ENCODE measurements at places on chromosomes 3 and 15.

GRCh38 chr15:25890529-25890928, 27.4 kb upstream of the ATP10A start:
- DNase-seq = no peak

GRCh38 chr3:13479332-13479581, 849 bp upstream of the HDAC11 start:
- DNase-seq = no peak

- DNase-seq = no peak
These were observed at the start of gene CSPG5 for GRCh38 chr3:47578691-47579632. Gene CSPG5 (minus strand): TSS chr3:47578865. CDS start chr3:47578693, 172 bp downstream.

DNA sequence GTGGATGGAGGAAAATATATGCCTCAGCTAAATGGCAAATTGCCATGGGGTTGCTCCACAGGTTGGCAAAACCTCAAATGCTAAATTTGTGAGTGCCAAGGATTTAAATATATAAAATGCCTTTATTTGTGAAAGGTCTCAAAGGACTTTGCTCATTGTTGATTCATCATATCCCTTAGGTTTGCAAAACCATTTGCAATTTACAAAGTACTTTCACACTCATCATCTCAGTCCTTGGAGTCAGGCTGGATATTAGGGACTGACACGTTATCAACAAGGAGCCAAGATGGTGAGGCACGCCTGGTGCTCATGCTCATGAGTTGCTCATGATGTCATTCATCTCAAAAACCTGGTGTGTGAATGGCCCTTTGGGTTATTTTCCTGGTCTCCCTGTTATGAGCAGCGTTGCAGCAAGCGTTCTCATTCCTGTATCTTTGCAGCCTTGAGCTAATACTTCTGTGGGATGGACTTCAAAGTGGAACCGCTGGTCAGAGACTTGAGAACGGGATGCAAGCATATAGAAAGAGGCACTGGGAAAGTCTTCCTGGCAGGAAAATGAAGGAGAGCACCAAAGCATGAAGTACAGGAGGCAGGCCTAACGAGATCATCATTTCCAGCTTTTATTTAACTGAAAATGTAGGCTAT, 66.0 kb downstream of the MYO1E start:
- DNase-seq = no peak

DNA sequence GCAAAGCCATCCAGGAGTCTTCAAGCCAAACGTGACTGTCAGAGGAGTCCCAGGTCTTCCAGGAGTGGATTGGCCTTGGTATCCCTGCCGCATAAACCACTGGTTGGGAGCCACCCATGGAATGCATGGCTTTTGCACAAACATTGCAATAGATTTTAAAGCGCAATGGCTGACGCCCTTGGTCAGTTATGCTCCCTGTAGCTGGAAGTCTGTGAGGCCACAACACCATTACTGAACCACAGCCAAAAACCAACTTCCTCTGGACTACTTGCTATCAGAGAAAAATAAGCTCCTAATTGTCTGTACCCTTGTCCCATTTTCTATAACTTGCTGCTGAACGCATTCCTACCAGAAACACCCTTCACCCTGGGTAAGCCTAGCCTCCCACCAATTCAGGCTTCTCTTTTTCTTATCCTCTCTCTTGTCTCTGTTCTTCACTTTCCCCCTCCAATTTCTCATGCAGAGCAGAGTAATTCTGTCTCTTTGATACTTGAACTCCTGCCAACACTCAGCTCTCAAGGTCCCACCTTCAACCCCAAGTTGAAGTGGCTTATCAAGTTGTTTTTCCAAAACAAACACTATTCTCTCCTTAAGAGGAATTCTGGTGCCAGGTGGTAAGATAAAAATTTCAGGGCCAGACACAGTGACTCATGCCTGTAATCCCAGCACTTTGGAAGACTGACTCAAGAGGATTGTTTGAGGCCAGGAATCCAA, 176.4 kb upstream of the UBE2E1 start:
- DNase-seq = no peak

GRCh38 chr3:48435774-48436476, 4.0 kb downstream of the CCDC51 start:
- peak; percentile 81 for DNase-seq

GRCh38 chr15:26081758-26082220, 218.7 kb upstream of the ATP10A start:
- DNase-seq = no peak

GRCh38 chr15:35186346-35186745, 101.3 kb upstream of the NANOGP8 start:
- DNase-seq = no peak

GRCh38 chr15:39232512-39232911, 348.4 kb upstream of the THBS1 start:
- DNase-seq = no peak

DNA sequence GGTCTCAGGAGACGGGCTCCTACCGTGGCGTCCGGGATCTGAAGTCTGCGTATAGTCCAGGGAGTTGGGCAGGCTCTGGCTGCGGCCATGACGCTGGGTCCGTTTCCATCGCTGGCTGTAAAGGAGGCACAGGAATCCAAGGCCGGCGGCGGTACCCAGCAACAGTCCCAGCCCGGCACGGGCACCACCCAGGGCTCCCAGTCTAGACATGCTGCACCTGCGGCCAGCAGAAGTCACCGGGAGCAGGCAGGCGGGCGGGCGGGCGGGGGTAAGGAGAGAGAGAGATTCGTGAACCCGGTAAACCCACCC, 526 bp downstream of the RMDN3 start:
- no peak for DNase-seq

DNA sequence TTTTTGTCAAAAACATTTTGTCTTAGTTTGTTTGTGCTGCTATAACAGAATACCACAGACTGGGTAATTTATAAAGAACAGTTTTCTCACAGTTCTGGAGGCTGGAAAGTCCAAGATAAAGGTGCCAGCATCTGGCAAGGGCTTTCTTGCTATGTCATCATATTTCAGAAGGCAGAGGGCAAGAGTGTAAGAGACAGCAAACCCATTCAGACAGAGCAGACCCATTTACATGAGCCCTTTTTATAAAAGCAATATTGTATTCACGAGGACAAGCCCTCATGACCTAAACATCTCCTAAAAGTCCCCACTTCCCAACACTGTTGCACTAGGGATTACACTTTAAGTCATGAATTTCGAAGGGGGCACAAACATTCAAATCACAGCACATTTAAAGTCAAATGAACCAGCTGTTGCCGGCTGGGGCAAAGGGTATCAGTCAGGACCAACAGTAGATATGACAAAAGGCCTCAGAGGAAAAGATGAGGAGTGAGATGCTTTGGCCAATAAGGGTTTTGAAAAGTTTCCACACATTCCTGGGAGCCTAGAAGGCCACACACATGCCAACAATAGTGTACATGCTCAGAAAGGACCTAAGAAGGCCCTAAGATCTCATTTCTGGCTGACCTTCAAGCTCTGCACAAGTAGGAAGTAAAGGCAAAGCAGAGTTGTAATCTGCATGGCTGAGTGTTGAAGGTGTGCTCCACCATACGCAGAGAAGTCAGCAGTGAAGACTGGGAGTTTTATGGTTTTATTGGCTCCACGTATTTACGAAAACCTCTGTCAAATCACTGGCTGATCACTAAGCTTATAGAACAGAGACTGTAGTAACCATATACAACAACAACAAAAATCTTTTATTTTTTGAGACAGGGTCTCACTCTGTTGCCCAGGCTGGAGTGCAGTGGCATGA, 37.9 kb downstream of the UQCC5 start:
- DNase-seq = no peak

DNA sequence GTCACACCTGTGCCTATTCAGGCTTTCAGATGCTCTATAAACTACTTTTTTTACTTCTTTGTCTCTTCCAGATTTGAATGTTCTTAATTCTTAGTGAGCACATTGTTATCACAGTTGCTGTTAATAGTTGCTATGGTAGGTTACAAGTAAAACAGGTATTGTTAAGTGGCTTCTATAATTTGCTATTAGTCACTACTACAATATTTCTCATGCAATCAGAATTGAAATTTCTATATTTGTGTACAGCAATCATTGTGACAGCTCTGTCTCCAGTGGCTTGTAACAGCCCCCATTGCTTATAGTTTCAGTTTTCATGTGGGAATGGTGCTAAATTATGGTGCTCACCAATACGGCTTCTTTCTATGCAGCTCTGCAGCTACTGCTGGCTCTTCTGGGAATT, 318.4 kb upstream of the GOLIM4 start:
- no peak for DNase-seq

GRCh38 chr3:157354722-157355121, 81.9 kb upstream of the PTX3 start:
- no peak for DNase-seq

DNA sequence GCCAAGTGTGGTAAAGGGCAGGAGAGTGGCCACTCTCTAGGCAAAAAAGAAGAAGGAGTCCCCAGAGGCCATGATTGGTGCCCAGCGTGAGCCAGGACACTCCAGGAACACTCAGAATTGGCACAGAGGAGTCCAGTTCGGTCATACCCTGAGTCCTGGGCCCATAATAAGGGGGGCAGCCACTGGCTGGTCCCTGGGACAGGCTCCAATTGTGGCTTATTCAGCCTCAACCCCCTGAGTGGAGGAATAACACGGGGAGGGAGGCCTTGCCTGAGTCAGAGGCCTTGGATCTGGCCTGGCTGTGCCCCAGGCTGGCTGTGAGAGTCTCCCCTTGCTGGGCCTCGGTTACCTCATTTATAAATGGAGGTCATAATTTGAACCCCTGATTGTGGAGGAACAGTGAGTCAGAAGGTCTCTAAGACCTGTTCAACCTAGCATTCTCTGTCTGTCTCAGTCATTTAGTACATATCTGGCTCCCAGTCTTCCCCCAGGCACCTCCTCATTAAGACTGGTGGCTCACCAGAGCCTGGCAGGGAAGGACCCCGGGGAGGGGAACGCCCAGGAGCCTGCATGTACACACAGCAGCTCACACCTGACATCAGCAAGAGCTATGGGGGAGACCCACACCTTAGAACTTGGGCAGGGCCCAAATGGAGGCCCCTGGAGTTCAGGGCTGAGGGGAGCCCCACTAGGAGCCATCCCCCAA, 95.9 kb upstream of the ATP2B2 start:
- DNase-seq = no peak

DNA sequence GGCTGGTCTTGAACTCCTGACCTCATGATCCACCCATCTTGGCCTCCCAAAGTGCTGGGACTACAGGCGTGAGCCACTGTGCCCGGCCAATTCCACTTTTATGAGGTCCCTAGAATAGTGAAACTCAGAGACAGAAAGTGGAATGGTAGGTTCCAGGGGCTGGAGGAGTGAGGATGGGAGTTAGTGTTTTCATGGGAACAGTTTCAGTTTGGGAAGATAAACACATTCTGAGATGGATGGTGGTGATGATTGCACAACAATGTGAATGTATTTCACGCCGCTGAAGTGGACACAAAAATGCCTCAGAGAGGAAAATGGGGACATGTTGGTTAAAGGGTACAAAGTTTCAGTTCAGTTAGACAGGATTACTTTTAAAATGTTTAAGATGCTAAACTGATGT, 22.5 kb upstream of the HDAC11 start:
- no peak for DNase-seq

All from renal cortex interstitium (tissue), 15 donors.